ENCODE measurements at places on chromosomes 7 and 10. TPM values are rescaled to one million over a fixed set of nuclear protein-coding genes. Genes with fewer than 3 reads are reported as not detected.

GIMAP2 gene
- 0.94 TPM for total RNA-seq

CYP3A7 gene
- not detected for total RNA-seq

REEP3 gene
- total RNA-seq, result 72.0 TPM

TEX36 gene
- not detected for total RNA-seq

HECW1 gene
- total RNA-seq, result not detected

RADIL gene
- not detected for total RNA-seq

LBX1 gene
- not detected for total RNA-seq

GIGYF1 gene
- 7.9 TPM for total RNA-seq

CALCR gene
- total RNA-seq, result not detected

CYP2C18 gene
- not detected for total RNA-seq

PAX4 gene
- total RNA-seq, result not detected

NDUFB8 gene
- total RNA-seq, result 267 TPM

ELN gene
- total RNA-seq, result not detected

METTL27 gene
- total RNA-seq, result 3.2 TPM

LRRC61 gene
- 24.4 TPM for total RNA-seq

AKR1C1 gene
- 24.1 TPM for total RNA-seq

DRGX gene
- not detected for total RNA-seq

PDE1C gene
- total RNA-seq, result 6.7 TPM

FBXL15 gene
- 11.6 TPM for total RNA-seq

OR2A5 gene
- not detected for total RNA-seq

DLX6 gene
- 0.15 TPM for total RNA-seq

AQP1 gene
- not detected for total RNA-seq

CACNB2 gene
- not detected for total RNA-seq

HABP2 gene
- not detected for total RNA-seq

SORCS3 gene
- total RNA-seq, result not detected

AGR2 gene
- 2.2 TPM for total RNA-seq

HTR7 gene
- total RNA-seq, result 22.6 TPM

CPVL gene
- 0.23 TPM for total RNA-seq

ZC3HAV1L gene
- 9.3 TPM for total RNA-seq

SLC12A9 gene
- total RNA-seq, result 16.4 TPM

ELFN1 gene
- total RNA-seq, result 0.23 TPM

FGFBP3 gene
- 0.08 TPM for total RNA-seq

GRID2IP gene
- 0.16 TPM for total RNA-seq

CRTAC1 gene
- total RNA-seq, result not detected

STEAP2 gene
- total RNA-seq, result 5.1 TPM

HOXA3 gene
- 2.1 TPM for total RNA-seq

LEP gene
- 0.04 TPM for total RNA-seq

FAM180A gene
- 0.08 TPM for total RNA-seq

HGF gene
- 0.04 TPM for total RNA-seq

CTAGE4 gene
- 0.46 TPM for total RNA-seq

PAOX gene
- 2.5 TPM for total RNA-seq

EBF3 gene
- not detected for total RNA-seq

LRRD1 gene
- total RNA-seq, result not detected

DPY19L1 gene
- total RNA-seq, result 14.8 TPM

CYP3A5 gene
- total RNA-seq, result 0.53 TPM

GHRHR gene
- not detected for total RNA-seq

SLC26A4 gene
- total RNA-seq, result 0.62 TPM

SSC4D gene
- total RNA-seq, result 0.87 TPM

FAM241B gene
- total RNA-seq, result 2.9 TPM

CDNF gene
- total RNA-seq, result 0.47 TPM

SPDYE1 gene
- total RNA-seq, result not detected

TAS2R41 gene
- not detected for total RNA-seq

SLC26A5 gene
- total RNA-seq, result not detected

GRM3 gene
- not detected for total RNA-seq

BMPR1A gene
- total RNA-seq, result 15.7 TPM

All from hair follicular keratinocyte (primary cell).